ENCODE measurements at places on chromosomes 1 and 21.

DNA sequence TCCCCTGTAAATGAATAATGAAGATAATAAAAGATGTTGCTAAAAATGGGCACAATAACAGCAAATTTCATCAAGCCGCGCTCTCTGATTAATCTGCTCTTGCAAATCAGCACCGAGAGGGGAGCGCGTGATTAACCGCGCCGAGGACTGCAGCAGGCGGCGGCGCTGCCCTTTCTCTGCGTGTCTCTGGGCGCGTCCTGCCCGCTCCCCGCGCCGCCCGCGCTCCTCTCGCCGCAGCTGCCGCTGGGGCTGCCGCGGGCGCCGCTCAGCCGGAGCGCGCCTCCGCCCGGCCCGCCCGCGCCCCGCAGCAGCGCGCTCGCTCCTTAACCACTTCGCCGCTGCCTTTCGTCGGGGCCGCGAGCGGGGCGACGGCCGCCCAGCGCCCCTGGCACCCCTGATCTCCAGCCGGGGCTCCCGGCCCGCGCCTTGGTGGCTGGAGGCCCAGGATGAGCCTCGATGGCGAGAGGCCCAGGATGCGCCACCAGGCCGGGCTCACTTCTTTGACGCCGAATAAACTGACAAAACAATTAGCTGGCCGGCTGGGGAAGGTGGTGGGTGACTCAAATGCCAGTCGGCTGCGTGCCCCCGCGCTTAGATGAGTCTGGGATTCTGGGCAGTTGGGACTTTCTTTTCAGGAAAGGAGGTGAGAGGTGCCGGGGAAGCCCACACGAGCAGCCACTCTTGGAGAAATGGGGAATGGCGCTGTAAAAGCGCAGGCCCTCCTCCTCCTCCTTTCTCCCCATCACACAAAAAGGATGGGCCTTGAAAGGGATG lies 221.4 kb upstream of the PKN2 start:
- DNase-seq, result no peak

GRCh38 chr1:68542586-68542985 lies 45.7 kb upstream of the DEPDC1 start:
- no peak for DNase-seq

GRCh38 chr1:9626201-9626608 lies 25.3 kb upstream of the PIK3CD start:
- DNase-seq, result no peak

DNA sequence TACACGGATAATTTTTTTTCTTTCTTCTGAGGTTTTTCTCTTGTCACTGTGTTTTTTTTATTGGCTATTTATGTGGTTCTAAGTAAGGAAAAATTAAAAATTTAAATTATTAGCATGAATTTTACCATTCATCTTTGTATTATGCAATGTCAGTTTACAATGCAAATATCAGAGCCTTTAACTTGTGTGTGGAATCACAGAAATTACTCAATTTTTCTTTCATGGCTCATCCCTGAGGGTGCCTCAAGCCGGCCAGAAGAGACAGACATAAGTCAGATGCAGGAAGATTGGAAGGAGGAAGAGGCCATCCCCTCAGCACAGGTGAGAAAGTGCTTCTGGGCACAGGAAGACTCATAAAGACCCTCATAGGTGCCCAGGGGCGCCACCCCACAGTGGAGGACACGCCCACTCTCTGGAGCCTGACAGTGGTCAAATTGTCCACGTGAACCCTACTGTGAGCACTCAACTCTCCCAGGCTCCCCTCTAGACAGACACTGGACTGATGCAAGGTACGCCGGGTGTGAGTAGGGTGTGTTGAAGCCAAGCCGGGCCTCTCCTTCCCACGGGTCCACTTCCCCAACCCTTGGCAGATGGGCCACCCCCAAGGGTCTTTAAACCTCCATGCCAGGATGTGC lies 9.5 kb upstream of the LDLRAP1 start:
- DNase-seq, result no peak

DNA sequence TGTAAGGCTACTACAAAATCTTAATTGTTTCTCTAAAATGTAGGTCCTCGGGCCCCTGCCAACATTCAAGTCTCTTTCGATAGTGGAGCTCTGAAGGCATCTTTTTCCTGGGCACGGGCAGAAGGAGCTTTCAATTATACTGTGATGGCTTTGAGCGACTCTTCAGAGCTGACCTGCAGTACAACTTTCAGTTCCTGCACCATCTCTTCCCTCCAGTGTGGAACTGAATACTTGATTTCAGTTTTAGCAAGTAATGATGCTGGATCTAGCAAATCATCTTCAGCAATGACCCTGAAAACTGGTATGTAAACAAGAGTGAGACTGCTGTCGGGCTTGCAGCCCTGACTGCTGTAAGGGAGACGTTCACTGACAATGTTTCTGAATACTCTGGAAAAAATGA lies 9.6 kb downstream of the FNDC7 start:
- no peak for DNase-seq

GRCh38 chr1:46677339-46677738 lies 5.7 kb downstream of the TEX38 start:
- DNase-seq, result no peak

- no peak for DNase-seq
Measured at GRCh38 chr1:232283864-232284263, 346.1 kb downstream of the SIPA1L2 start.

GRCh38 chr1:17643861-17644703 lies 104.6 kb downstream of the ARHGEF10L start:
- no peak for DNase-seq

DNA sequence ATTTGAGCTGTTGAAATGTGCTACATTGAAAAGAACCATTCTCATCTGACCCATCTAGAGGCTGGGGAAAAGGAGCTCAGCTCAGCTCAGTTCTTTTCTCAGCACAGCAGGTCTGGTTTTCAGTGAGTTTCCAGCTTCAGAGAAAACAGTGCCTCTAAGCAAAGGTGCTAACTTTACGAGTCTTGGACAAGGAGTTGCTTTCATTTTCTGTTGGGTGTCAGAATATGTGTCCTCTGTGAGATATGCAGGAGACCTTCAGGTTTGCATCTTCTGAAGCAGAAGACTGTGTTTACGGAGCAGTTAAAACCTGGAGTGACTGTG lies 321.3 kb upstream of the USP24 start:
- no peak for DNase-seq

- no peak for DNase-seq
Measured at GRCh38 chr1:27574001-27574781, 29.8 kb downstream of the AHDC1 start.

- no peak for DNase-seq
Measured at GRCh38 chr1:180053594-180054567, 99.3 kb downstream of the CEP350 start.

All from NCI-H524 treated with DMSO at 0.1 percent for 48 hours (cell line).